Transverse colon (tissue), 4 donors: ENCODE measurements at places on chromosomes 3 and 15. TPM values are rescaled to one million over a fixed set of nuclear protein-coding genes. Genes with fewer than 3 reads are reported as not detected.

DNA sequence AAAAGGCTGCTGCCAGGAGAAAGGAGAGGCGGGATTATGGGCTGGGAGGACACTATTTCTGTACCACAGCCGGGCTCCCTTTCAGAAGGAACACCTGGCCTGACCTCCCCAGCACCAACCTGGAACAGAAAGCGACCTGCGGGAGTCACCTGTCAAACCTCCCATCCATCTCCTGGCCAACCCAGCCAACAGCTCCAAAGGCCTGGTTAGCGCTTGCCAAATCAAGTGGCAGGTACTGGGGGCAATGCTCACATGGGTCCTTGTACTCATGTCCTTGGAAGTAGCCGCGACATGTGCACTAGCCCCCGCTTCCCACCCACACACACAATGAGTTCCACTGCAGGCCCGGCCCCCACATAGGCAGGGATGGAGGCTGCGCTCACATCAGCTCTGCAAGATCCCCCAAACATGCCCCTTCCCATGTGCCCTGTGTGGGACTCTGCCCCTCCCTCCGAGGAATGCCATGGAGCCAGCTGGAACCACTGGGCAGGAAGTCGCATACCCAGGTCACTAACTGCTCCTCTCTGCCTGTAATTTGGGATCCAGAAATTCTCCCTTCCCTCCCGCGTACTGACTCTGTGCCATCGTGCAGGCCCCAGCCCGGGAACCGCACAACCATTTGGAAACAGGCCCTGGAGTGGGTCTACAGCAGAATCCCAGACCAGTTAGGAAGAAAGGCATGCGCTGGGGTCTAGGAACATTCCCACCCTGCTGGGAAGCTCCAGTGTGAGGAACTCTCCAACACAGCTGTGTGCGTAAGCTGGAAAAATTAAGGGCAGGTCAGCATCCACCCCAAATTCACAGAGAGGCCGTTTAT lies 98.9 kb downstream of the LRIG1 start:
- no peak for DNase-seq

The MASP1 gene
- total RNA-seq = 45.2 TPM

- peak; percentile 50 for DNase-seq
Measured at GRCh38 chr15:38868326-38869114, 303.9 kb upstream of the RASGRP1 start.

DNA sequence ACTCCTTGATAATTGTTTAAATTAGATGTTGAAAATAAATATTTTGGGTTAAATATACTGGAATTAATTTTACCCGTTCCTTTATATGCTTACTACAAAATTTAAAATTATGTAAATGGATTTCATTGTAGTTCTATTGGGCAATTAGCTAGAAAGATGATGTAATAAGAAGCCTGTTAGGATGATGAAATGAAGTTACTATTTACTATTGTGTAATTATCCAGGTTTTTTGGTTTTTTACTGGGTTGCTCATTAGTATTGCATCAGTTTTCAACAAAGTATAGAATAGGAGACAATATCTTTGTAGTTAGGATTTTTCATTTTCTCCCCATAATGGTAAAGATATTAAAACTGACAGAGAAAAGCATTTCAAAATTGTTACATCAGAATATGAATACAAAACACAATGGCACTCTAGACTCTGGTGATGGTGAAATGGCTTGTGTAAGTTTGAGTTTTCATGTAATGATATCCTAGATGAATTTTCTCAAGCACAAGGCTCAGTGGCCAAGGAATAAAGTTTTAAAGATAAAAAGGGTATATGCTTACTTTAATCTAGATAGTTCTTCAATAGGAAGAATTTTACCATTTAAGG lies 222.0 kb downstream of the P3H2 start:
- no peak for DNase-seq

GRCh38 chr3:102032491-102033383 lies 183.4 kb downstream of the NFKBIZ start:
- DNase-seq = no peak
